ENCODE measurements at places on chromosomes 6 and 20. TPM values are rescaled to one million over a fixed set of nuclear protein-coding genes. Genes with fewer than 3 reads are reported as not detected.
A peak's percentile ranks its signal among the peaks of the same experiment; 100 is the strongest.

- H3K4me3 ChIP-seq = peak overlapping the region; percentile 70
- no peak for DNase-seq
- H3K36me3 ChIP-seq = no peaks in the 10 kb centered on the region
- H3K27ac ChIP-seq = peak overlapping the region; percentile 36
- peaks cover 28% of the 10 kb centered on the region for H3K27me3 ChIP-seq
Observed at GRCh38 chr20:44388466-44389023, 33.0 kb downstream of the HNF4A start.

TFAP2A gene
- total RNA-seq = 143 TPM

GRCh38 chr6:131143319-131143718 lies 8.1 kb downstream of the AKAP7 start:
- no peak for DNase-seq
- H3K27me3 ChIP-seq = no peaks in the 10 kb centered on the region
- H3K27ac ChIP-seq = no peak overlapping the region
- no peak overlapping the region for H3K4me3 ChIP-seq

DNA sequence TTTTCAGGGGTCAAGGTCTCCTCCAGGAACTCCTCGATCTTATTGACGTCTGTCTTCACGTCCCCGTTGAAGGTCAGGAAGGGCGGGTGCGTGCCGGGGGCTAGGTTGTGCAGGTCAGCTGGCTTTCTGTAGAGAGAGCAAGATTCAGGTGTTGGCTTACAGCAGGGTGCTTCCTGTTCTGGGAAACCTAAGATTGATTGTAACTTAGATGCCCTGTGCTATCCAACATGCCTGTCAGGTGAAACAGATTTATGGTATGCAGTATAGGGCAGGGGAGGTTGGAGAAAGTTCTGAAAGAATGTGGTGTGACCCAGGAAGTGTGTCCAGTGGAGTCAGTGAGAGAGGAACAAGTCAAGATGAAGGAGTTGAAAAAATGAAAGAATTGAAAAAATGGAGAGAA lies 66.4 kb downstream of the CLIC5 start:
- DNase-seq = no peak
- H3K27ac ChIP-seq = peak overlapping the region; percentile 91
- peak overlapping the region; percentile 46 for H3K4me3 ChIP-seq

WFDC9 gene
- total RNA-seq = not detected

GRCh38 chr20:20003031-20003954 lies 13.9 kb upstream of the NAA20 start:
- peak overlapping the region; percentile 56 for H3K4me3 ChIP-seq
- H3K27ac ChIP-seq = peak overlapping the region; percentile 24
- no peak for DNase-seq

RNF182 gene
- total RNA-seq = 2.8 TPM

SLC32A1 gene
- not detected for total RNA-seq

DNA sequence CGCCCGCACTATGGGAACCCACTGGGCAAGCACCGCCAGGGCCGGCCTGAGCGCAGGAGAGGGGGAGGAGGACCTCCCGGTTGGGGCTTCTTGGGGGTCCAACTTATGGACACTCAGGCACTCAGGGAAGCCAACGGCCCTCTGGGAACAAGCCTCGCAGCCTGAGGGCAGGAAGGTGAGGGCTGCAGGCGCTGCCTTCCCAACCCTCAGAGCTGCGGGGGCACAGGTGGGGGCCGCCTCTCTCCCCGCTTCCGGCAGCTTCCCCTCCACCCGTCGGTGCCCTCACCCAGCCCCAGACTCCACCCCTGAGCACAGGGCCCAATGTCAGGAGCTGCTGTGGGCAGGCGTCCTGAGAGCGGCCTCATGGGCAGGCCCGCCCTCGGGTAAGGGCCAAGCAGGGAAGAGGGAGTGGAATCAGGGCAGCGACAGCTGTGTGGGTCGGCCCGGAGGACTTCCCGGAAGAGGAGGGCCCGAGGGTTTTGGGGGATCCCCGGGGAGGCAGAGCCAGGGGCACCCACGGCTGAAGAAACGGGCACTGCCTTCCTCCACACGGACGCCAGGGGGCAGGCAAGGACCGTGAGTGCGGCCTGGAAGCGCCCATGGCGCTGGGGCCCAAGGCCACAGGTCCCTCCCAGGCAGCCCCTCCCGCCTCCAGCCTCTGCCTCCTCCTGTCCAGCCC lies 488 bp upstream of the PTK6 start:
- peak overlapping the region; percentile 39 for H3K27ac ChIP-seq
- H3K4me1 ChIP-seq = peaks cover 3% of the 10 kb centered on the region
- H3K4me3 ChIP-seq = peak overlapping the region; percentile 41
- H3K27me3 ChIP-seq = no peaks in the 10 kb centered on the region

IP6K3 gene
- total RNA-seq = not detected

PPP1R14C gene
- 19.2 TPM for total RNA-seq

Measured in type B pancreatic cell (in vitro differentiated cells).